Suppressor macrophage treated with lipopolysaccharide for 1 hour (primary cell): ENCODE measurements at places on chromosomes 16 and 17.

GRCh38 chr17:80265205-80266068 is 4.8 kb downstream of the RNF213 start:
- DNase-seq = no peak

DNA sequence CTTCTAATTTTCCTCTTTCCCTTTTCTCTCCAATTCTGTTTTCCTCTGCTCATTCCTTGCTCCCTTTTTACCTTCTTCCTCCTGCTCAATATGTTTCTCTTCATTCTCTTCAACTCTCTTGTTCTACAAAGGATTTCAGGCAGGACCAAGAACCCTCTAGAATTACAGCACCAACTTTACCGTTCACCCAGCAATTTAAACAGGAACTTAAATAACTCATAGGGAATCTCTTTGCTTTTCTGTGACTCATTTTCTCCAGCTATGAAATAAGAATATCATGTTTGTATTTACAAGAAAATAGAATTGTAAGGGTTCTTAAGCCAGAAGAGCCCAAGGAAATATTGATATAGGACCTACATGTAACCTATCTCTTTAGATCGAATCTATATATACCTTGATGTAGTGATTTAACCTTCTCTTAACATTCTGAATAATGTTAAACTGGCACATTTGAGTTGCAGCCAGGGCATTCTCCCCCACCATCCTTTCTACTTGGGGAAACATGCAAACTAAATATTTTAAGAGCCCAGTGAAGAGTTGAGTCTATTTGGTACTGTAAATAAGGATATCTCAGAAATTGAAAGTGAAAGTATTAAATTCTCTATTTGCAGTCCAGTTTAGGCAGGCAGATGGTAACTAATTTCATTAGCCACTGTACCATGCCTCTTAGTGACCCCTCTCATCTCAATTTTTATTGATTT is 137.0 kb downstream of the ANKFN1 start:
- peak; percentile 66 for DNase-seq

DNA sequence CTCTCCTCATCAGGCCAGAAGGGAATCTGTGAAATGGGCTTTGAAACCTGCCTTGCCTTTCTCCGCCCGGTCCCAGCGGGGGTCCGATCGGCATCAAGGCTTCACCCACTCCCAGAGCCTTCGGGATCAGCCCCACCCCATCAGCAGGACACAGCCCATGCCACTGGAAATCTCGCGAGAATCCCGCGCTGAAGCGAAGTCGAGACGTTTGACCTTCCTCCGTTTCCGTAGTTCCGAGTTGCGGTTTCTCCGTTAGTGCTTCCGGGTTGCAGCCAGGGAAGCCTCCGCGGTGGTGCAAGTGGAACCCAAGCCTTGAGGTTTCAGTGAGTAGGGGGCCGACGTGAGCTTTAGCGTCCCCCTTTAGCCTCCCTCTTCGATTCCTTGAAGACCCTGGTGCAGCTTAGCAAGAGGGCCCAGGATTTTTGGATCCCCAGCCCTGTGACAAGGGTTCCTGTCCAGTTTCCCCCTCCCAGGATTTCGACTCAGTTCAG is at the start of gene COASY:
Gene COASY (plus strand): TSS at position 252 of the 491 bp plus-strand sequence. CDS start 475 bp downstream, outside the sequence.
- DNase-seq = peak; percentile 99

- DNase-seq = no peak
Measured at GRCh38 chr17:51770027-51770759, 388.3 kb downstream of the CA10 start.

DNA sequence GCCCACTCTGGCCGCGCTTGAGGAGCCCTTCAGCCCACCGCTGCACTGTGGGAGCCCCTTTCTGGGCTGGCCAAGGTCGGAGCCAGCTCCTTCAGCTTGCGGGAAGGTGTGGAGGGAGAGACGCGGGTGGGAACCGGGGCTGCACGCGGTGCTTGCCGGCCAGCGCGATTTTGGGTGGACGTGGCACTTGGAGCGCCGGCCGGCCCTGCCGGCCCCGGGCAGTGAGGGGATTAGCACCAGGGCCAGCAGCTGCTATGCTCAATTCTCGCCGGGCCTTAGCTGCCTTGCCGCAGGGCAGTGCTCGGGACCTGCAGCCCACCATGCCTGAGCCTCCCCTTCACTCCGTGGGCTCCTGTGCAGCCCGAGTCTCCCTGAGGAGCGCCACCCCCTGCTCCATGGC is 9.9 kb upstream of the ATP1B2 start:
- no peak for DNase-seq

DNA sequence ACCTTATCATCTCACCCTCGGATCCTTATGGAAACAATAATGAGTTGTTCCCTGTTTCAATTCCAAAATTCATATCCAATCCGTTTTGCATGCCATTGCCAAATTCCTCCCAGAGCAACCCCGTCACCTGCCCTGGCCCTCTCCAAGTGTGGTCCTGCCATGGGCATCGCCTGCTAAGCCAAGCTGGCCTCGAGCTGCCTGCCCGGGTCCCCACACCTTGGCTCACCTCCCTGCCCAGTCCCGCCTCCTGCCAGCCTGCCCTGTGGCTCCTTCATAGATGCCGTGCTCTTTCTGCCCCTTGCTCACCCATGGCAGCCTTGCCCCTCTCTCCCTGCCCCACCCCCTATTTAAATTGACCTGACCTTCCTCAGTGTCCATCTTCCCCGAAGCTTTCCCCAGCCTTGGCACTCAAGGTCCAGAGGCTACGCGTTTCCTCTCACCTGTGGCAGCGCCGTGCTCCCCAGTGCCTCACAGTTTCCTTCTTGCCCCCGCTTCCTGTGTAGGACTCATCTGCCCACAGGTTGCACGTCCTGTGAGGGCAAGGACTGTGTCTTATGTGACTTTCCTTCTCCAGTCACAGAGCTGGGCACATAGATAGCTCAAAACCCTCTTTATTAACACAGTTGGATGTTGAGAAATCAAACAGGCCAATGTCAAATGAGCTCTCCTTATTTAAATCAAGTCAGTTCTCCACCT is 12.7 kb downstream of the MAPT start:
- no peak for DNase-seq

- no peak for DNase-seq
Measured at GRCh38 chr17:57097832-57098421, 12.9 kb downstream of the AKAP1 start.

- DNase-seq = peak; percentile 8
Measured at GRCh38 chr16:12976936-12977335, 75.5 kb downstream of the SHISA9 start.

DNA sequence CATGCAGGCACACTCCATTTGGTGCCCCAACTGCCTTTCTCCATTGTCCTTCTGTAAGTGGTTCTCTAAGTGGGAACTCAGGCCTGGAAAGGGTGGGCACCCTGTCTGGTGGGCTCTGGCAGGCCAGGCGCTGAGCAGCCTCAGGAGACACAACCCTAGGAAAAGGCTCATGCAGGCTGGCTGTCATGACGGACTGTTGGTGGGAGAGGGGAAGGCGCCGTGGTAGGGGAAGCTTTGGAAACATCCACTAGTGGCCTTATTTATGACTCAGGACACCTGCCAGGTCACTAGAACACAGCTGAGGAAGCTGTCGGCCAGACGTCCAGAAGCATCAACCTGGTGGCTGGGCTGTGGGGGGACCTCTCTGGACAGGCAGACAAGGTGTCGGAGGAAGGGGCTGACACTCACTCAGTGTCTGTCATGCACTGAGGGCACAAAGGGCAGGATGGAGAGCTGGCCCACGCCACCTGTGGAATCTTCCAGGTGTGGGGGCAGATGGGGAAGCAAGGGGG is 216.0 kb downstream of the SEC14L1 start:
- DNase-seq = no peak
